ENCODE measurements at places on chromosomes 11 and 22.

DNA sequence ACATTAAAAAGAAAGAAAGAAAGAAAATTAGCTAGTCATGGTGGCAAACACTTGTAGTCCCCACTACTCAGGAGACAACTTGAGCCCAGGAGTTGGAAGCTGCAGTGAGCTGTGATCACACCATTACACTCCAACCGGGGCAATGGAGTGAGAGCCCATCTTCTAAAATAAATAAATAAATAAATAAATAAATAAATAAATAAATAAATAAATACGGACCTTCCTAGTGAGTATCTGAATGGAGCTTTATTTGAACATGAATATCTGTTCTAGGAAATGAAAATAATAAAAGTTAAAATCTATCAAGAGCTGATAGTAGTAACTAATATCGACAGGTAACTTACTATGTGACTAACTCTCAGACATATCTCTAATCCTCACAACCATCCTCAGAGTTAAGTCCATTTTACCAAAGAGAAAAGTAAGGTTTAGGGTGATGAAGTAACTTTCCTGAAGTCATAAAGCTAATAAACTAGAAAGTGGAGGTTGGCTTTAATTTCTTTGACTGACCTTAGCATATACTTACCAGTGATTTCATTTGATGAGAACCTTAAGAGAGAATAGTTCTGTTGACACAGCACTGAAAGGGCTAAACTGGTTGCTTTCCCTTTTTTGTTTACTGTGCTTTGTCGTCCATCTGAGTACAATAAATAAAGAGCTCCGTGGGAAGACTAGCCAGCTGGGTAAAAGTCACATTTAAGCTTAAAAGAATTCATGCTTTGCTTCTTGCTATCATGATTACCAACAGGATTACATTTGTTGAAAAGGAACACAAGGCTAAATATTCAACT is 22.4 kb downstream of the ENTHD1 start:
- DNase-seq, result no peak

- no peak for DNase-seq
These were observed 18.2 kb upstream of the GRK2 start for GRCh38 chr11:67247946-67248550.

DNA sequence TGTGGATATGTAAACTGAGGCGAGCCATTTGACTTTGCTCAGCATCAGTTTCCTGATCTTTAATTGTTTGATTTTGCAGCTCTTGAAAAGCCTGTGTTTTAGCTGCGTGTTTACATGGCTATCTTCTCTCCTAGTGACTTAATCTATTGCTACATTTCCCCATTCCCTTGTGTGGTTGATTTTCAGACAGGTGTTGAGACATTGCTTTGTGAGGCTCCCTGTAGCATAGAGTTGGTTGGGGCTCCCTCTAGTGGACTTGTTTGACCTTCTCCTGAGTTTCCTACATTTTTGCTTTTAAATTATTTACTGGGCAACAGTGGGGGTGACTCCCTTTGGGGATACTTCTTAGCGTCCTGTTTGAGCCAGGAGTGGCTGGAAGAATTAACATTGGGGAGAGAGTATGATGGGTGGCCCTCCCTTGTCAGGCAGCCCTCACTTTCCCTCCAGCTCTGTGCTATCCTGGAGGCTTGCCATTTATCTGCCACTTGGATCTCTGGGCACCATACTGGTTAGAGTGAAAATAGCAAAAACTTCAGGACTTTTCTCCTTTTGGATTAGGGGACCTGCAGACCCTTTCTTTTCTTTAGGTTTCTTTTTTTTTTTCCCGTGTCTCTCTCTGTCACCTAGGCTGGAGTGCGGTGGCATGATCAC is 9.2 kb upstream of the CBL start:
- DNase-seq, result peak; percentile 9

- DNase-seq, result no peak
These were observed 141.4 kb upstream of the E2F8 start for GRCh38 chr11:19382131-19382611.

- no peak for DNase-seq
These were observed 10.0 kb upstream of the MYRF start for GRCh38 chr11:61742391-61742790.

DNA sequence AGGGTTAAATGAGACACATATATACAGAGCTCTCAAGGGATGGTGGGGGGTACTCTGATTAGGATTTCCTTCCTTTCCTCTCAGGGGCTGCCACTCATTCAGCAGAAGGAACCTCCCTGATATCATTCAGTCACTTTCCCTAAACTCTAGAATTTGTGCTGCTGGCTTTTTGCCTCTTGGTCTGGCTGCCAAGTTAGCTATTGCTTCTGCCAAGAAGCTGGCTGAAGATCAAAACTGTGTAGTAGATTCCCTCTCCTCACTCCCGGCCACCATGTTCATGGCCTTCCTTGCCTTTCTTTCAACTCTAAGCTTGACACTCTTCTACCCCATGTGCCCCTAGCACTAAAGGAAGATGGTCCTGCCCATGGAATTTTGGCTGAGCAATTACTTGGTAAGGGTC is 18.7 kb downstream of the SLC6A5 start:
- DNase-seq, result no peak

DNA sequence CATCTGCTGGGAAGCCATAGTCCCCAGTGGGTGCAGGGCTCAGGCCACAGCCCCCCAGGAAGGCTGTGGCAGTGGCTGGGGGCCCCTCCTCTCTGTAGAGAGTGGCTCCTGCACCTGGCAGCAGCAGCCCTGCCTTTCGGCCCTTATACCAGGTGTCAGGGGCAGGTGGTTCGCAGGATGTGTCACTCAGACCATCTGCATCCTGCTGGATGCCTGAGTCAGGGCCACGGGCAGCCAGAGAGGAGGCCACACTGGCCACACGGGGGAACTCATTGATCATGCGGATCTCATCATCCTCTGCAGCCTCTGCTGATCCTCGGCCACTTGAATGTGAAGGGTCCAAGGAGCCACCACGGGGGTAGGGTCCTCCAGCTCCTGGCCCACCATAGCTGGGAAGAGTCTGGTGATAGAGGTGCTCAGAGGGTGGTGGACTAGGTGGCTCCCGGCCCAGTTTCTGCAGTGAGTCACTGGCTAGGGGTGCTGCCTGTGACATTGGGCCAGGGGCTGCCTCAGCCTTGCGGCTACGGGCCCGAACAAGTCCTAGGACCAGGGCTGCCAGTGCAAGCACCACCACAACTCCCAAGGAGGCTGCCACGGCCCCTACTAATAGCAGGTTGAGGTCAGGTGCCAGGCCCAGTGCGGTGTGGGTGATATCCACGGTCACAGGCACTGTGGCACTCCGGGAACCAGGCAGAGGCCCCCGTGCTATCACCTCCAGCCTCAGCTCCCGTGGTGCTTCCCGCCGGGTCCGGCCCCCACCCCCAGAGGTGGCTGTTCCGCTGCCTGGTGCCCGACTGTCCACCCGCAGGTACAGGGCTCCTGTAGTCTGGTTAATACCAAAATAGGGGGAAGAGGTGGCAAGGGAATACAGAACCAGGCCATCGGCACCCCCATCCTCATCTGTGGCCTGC is 3.3 kb upstream of the TPP1 start:
- DNase-seq, result no peak

- no peak for DNase-seq
These were observed 21.8 kb downstream of the ARFGAP2 start for GRCh38 chr11:47154616-47155570.
